Mesenchymal stem cell (in vitro differentiated cells and primary cell): ENCODE measurements at places on chromosomes 4 and X.

GRCh38 chr4:1767770-1768366 is 25.2 kb upstream of the FGFR3 start:
- peak; percentile 52 for DNase-seq

- no peak for DNase-seq
Observed at GRCh38 chr4:38921151-38921550, 53.5 kb downstream of the FAM114A1 start.

GRCh38 chr4:6221301-6221850 is 21.0 kb upstream of the JAKMIP1 start:
- DNase-seq: no peak

DNA sequence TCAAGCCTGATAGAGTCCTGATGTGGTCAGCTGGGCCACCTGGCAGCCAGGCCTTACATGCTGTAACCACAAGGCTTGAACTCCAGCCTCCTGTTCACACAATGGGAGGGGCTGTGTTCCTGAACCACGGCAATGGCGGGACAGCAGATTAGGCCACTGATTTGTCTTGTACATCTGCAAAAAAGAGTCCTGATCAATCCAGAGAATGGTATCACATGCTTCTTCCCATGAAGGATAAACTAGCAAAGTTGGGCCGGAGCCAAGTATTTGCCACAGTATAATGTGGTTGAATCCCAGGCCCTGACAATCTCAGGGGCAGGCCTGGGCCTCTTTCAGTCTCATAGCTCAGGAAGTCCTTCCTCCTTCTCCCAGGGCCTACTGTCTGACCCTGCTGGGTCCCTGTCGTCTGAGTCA is 2182.5 kb upstream of the AGA start:
- peak; percentile 88 for DNase-seq

GRCh38 chr4:90745176-90745575 is 618.0 kb downstream of the CCSER1 start:
- DNase-seq: no peak

DNA sequence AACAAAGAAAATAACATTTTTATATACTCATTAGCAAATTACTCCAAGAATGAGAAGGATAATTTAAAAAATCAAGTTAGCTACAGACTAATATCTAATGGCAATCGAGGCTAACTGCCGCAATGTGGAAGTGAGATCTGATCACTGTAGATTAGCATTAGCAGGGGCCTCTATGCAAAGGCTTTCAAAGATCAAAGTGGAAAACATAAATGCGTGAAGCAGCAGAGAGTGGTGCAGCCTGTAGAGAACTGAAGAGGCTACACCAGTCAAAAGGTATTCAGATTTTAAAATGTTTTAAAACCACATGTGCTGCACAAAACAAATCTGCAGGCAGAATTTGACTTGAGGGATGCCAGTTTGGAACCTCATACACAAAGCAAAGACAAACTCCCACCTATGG is 24.0 kb upstream of the RAP1GDS1 start:
- DNase-seq: no peak

- DNase-seq: no peak
Observed at GRCh38 chrX:12249997-12250396, 111.7 kb downstream of the FRMPD4 start.

DNA sequence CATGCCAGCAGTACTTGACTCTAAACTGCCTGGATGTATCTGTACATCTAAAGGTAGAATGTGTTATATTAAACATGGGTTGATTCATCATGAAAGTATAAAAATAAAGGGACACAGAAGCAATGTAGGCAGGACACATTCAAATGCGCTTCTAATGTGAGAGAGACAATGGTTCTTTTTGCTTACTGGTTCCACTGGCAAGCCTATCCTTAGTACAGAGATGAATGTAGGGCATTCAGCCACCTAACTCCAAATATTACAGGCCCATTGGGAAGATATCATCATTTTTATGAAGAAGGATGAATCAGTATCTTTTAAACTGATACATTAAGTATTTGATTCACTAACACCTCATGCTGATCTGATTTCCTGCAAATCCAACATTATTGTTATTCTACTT is 18.0 kb downstream of the CDKL2 start:
- DNase-seq: no peak

- DNase-seq: peak; percentile 88
Observed at GRCh38 chr4:12852338-12853307, 631.5 kb downstream of the RAB28 start.

GRCh38 chrX:120774606-120775005 is 101.1 kb downstream of the CT47B1 start:
- DNase-seq: no peak

GRCh38 chr4:150010525-150011126 is 67.6 kb upstream of the DCLK2 start:
- peak; percentile 68 for DNase-seq

GRCh38 chr4:177251237-177251636 is 58.4 kb upstream of the NEIL3 start:
- DNase-seq: no peak

DNA sequence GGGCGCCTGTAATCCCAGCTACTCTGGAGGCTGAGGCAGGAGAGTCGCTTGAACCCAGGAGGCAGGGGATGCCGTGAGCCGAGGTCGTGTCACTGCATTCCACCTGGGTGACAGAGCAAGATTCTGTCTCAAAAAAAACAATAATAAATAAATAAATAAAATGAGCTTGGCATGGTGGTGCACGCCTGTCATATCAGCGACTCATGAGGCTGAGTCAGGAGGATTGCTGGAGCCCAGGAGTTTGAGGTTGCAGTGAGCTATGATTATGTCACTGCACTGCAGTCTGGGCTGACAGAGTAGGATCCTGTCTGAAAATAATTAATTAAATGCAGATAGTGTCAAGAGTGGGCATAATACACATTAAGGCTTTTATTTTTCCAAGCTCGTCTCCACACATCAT is 77.5 kb downstream of the DHRSX start:
- DNase-seq: peak; percentile 36

- no peak for DNase-seq
Observed at GRCh38 chr4:38928974-38929373, 61.4 kb downstream of the FAM114A1 start.

DNA sequence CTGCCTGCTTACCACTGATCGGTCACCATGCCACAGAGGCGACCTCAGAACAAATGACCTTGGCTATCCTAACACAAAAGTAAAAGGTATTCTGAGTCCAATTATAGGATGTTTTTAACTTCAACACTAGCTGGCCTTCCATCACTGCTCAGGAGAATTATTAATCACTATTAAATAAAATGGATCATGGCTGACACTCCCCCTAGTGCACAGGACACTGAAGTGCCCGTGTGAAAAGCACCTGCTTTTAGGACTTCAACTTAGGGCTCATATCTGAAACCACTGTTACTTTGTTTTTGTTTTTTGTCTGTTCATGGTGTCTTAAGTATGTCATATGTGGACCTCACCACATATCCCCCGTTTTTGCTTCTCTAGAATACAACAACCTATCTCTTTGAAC is 33.9 kb downstream of the STX18 start:
- no peak for DNase-seq

- DNase-seq: no peak
Observed at GRCh38 chr4:65019775-65020174, 610.5 kb upstream of the TECRL start.

GRCh38 chrX:75151827-75152592 is 4.1 kb downstream of the ABCB7 start:
- no peak for DNase-seq

DNA sequence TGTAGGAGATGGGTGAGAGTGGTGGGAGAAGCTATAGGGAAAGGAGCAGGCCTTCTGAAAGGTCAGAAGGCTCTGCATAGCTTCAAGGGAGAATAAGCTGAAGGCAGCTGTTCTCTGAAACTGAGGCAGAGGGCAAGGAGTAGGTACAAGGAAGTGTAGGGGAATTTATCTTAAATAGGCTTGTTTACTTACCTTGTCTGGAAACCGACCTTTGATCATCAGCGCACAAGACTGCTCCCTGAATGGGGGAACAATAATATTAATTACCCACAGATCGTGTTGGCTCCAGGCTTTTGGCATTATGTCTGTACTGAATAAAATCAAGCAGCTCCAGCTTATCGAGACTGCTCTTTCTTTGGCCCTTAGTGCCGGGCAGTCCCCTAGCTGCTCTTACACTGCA is 175.5 kb upstream of the MAGEB16 start:
- no peak for DNase-seq

DNA sequence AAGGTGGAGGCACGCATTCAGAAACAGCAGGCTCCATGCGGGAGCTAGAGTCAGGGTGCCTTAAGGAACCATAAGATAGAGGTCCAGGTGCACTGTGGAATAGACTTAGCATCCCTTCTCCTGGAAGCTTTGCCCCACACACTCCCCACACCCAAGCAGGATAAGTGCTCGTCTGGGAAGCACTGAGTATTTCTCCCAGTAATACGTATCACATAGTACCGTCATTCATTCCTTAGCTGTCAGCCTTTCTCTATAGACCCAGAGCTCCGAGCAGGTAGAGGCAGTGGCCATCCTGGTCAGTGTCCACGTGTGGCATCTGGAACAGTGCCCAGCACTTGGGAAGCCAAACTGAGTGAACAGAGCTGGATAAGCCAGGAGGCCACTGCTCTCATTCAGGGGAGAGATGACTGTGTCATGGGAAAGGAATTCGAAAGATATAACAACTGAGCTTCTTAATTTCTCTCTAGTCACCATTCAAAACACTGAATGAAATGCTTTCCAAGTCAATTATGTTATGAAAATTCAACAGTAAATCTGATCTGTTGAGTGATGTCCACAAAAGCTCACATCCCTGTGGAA is 9.9 kb downstream of the APBB2 start:
- DNase-seq: peak; percentile 77

DNA sequence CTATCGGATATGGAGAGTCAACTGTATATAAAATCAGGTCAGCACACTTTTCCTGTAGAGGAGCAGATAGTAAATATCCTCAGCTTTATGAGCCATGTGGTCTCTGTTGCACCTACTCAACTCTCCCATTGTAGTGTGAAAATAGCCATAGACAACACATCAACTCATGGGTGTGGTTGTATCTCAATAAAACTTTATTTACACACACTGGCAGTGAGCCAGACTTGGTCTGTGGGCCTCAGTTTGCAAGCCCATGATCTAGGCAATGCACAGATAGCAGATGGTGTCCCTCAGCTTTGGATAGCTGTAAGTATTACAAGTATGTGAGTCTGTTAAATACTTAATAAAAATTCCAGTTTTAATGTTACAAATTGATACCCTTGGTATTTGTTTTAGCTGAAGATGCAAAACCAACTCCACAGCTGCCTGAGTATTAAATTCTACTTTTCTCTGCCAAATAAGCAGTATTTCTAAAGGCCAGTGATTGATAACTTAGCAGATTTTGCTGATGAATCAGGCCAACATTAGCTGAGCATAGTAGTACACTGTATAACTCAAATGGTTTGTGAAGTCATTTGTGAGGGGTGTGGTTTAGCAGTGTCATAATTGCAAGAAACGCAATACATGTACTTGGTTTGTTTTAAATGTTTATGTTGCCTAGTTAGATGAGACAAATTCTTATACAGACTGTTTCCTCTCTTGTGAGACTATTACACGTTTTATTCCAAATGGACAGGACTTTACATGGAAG is 87.3 kb downstream of the GPR143 start:
- DNase-seq: peak; percentile 68

- DNase-seq: peak; percentile 69
Observed at GRCh38 chr4:173168396-173169177, at the start of gene GALNT7. Gene GALNT7, plus strand, starts transcription at chr4:173168811. Its CDS starts 25 bp downstream, at chr4:173168836.
